Sciatic nerve (tissue), 2 donors: ENCODE measurements at places on chromosomes 2 and 18.

GRCh38 chr2:130288467-130289403 is 54.0 kb upstream of the IMP4 start:
- no peak for DNase-seq

- no peak for DNase-seq
Measured at GRCh38 chr2:38371235-38371634, 5.8 kb downstream of the ATL2 start.

GRCh38 chr2:113116100-113116958 is 11.1 kb upstream of the IL1RN start:
- DNase-seq: no peak

- DNase-seq: no peak
Measured at GRCh38 chr18:29188760-29189159, 1011.8 kb upstream of the CDH2 start.

DNA sequence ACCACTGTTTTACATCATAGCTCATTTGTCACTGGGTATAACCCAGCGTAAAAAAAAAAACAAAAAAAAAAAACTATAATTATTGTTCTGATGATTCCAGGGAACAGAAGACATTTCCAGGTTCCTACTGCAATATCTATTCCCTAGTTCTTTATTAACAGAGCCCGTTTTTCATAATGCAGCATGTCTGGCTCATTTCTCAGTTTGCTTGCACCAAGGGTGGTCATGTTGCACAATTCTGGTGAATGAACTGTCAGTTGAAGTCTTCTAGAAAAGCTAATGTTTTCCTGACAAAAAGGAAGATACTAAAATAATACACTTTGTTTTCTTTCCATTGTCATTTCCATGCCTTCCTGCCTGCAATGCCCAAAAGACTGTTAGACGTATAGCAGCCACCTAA is 180.1 kb downstream of the RDH14 start:
- DNase-seq: no peak

GRCh38 chr18:47373465-47373864 is 122.0 kb upstream of the SKOR2 start:
- DNase-seq: no peak

DNA sequence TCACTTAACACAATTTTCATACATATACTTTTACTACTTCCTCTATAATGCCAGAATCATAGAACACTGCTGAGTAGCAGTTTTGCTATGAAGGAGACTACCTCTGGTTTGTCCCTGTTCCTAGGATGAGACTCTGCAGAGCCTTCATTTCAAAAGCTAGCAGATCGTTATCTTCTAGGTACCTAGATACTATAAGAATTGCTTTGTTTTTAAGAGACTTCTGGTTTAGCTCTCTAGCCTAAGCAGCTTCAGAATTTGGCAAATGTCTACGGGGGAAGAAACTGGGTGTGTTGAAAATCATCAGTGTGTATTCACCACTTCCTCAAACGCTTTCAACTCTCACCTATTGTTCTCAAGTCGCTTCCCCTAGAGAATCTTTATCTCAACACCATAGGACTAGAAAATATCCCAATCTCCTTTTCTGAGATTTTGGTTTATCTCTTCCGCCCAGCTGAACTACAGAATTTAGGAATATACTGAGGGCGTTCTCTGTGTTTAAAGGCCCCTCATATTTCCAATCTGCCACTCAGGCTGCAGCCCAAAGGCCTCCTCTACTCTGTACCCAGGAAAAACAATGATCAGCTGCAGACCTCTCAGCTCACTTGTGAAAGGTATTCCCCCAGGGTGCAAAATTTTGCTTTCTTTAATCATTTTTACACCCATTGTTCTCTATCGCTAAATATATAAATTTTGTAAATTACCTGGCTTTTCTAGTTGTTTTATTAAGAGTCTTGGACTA is 28.7 kb downstream of the SMAD2 start:
- no peak for DNase-seq

DNA sequence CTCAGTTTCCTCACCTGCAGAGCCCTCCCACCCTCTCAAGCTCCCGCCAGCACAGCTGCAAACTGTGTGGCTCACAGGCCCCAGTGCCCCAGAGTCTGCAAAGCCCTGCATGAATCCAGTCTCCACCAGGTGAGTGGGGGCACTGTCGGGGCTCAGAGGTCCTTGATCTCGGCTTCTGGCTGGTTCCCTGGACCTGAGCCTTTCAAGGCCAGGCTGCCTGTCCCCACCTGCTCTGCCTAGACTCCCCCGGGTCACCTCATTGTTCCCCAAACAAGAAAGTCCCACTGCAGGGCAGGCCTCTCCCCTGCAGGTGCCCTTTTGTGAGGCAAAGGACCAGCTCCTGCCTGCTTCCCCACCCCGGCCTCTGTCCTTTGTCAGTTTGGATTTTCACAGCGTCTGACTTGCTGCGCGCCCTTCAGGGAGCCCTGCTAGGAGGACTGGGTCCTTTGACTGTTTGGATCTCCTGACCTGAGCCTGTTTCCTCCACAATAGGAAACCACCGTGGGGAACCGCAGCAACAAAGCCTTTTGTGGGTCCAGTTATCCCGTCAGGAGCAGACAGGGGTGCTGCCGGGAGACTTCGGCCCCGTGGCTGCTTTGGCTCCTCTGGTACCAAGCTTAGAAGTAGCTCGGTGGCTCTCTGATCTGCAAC is 200.5 kb upstream of the HDAC4 start:
- DNase-seq: peak; percentile 42

- no peak for DNase-seq
Measured at GRCh38 chr2:15913146-15913545, 27.2 kb upstream of the MYCN start.

DNA sequence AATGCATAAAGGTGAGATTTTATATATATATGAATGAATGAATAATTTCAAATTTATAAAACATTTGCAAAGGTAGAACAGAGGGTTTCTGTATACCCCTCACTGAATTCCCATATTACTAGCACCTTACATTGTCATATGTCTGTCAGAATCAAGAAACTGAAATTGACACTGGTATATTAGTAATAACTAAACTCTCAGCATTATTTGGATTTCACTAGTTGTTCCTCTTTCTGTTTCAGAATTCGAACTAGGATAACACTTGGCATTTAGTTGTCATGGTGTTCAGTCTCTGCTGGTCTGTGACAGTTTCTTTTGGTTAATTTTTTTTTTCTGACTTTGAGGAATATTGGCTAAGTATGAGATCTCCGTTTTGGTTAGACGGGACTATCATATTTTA is 275.9 kb downstream of the DCC start:
- no peak for DNase-seq

DNA sequence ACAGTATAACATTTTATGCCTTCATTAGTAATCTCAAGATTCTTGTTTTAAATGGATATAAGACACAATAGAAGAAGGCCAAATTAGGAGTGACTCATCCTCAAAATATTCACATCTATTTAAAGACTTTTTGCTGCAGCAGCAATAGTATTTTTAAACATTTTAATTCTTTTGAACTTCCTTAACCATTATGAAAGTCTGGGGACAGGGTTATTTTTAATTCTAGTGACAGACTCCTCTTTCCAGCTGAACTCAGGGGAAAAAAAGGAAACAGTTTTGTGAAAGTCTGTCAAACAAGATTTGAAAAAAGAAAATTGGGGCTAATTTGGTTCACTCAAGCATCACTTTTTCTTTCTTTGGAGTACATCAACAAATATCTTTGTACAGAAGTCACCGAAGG is 541.8 kb downstream of the NUP35 start:
- DNase-seq: no peak

GRCh38 chr18:14921547-14921946 is 173.6 kb downstream of the ANKRD30B start:
- DNase-seq: no peak
